A549 treated with CORT108297 at 1 μM for 4 hours (cell line): ENCODE measurements at places on chromosomes 16 and 17. TPM values are rescaled to one million over a fixed set of nuclear protein-coding genes. Genes with fewer than 3 reads are reported as not detected.

Gene STX1B
- 1.5 to 1.9 TPM (median 1.7 TPM) in 5 replicates for total RNA-seq

Gene EVPLL
- not detected in 5 replicates for total RNA-seq

Gene KRTAP9-2
- not detected in 5 replicates for total RNA-seq

Gene HSPB9
- total RNA-seq = not detected in 5 replicates

Gene PIEZO1
- total RNA-seq = 100 to 156 TPM (median 149 TPM) in 5 replicates

Gene KRTAP4-9
- not detected in 5 replicates for total RNA-seq

Gene NOL11
- 69.7 to 79.8 TPM (median 73.1 TPM) in 5 replicates for total RNA-seq

Gene IRX5
- total RNA-seq = 1.3 to 2.5 TPM (median 2.1 TPM) in 5 replicates

Gene METTL22
- 21.8 to 27.6 TPM (median 24.5 TPM) in 5 replicates for total RNA-seq

Gene NAGPA
- 13.1 to 19.8 TPM (median 18.4 TPM) in 5 replicates for total RNA-seq

Gene SLFN14
- not detected in 5 replicates for total RNA-seq
